ENCODE measurements at places on chromosomes 12 and 14.

GRCh38 chr14:35344107-35344807 lies 52.1 kb downstream of the PSMA6 start:
- no peak for DNase-seq

DNA sequence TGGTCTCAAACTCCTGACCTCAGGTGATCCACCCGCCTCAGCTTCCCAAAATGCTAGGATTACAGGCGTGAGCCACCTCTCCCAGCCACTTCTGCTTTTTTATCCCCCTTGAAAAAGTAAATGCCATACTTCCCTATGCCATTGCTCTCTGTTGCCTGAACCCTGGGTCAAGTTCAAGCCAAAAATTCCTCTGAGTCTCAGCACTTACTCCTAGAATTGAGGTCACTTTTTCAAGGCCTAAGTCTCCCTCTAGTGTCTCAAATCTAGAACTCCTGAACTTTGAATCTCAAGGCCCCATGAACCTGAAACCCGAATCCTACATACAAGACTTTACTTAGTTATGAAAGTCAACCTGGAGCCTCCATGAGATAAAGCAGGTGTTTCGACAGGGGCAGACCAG lies 1.4 kb upstream of the APOBEC1 start:
- no peak for DNase-seq

- no peak for DNase-seq
Observed at GRCh38 chr14:22648506-22648905, 4.4 kb upstream of the OR6J1 start.

DNA sequence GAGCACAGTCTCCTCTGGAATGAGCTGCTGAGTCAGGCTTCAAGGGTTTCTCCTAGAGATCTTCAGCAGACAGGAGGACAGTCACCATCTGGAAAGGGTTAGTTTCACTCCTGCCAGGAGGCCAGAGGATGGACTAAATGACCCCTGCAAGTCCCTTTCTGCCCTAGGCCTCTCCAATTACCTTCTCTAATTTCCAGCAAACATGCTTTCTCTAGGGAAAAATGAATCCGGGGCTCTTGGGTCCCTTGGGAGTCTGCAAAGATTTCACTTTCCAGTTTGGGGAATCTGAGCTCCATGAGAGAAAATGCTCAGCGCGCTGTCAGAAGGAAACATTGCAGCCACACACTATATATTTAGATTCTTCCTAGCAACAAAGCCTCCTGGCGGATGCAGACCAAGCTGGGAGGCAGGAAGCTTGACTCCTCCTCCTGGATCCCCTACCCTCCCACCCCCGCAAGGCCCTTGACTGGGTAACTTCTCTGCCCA lies 184.4 kb upstream of the CCND2 start:
- DNase-seq = no peak

GRCh38 chr12:109178532-109178931 lies 62.1 kb downstream of the ACACB start:
- no peak for DNase-seq

DNA sequence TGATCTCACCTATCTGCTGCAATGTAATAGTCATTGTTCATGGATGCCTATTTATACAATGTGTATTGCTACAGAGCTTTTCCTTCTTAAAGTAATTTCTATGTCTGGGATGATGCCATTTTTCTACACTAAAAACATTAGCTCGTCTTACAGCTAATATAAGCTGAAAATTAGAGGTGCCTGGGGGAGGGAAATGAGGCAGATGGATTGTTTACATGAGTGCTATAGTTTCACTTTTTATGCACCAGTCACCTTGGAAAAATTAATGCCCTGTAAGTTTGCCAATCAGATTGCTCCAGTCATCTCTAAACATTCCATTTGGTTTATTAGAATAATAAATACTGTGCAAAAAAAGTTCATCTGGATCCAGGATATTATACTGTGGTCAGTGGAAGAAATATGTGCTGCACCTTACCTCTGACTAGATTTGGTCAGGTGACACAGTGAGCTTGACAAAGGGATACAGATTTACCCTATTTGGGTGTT lies 436.2 kb downstream of the RAD51B start:
- no peak for DNase-seq

DNA sequence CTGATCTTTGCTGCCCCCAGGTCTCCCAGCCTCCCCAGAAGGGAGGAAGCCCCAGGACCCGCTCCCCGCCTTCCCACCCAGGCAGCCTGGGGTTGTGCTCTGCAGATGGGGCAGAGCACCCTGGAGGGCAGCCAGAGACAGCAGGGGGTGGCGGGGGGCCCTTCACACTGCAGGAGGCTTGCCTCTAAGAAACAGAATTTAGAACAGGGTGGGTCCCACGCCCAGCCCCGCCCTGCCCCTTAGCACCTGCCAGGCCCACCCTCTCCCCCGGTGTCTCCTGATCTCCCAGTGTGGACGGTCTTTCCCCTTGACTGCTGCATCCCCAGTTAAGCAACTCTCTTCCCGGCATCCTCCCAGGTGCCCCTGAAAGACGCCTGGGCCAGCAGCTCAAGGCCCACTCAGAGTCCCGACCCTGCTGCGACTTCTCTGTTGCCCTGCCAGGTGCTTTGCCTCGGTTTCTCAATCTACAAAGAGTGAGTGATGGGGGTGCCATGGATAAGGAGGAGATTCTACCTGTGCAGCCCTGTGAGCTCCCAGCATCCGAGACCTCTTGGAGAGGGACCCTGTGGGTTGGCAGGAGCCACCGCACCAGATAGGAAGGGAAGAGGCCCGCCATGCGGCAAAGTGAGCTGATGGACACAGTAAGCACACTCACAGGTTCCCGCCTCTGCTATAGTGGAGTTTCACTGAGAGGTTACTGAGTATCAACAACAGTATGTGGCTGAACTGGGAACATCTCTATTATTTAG lies 327.1 kb upstream of the FKBP4 start:
- DNase-seq = no peak

DNA sequence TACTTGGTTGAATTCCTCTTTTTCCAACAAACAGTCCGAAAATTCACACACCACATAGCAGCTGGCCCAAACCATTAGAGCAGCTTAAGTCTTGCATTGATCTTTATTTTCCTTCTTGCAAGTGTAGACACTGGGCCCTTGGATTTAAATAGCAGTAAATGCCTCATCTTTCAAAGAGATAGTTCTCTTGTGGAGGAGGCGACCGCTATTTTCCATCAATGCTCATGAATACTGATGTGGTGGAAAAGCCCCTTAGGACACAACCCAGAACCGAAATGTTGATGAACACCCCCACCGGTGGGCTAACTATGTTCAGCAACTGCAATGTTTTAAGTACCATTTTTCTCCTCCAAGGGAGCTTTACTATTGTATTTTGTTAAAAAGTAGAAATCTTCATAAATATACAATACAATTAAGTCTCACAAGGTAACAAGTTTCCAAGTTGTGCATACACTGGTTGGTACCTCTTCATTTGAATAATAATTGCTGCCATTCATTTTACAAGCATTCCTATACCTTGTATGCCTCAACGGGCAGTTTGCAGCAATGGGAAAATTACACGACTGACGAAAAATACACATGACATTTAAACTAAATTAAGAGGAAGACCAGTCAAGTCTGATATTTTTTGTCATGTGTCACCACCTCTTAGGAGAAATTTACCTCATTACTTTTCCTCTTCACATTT lies 18.0 kb downstream of the NIN start:
- DNase-seq = no peak

GRCh38 chr14:50978529-50978871 lies 34.2 kb upstream of the PYGL start:
- no peak for DNase-seq

- DNase-seq = no peak
Observed at GRCh38 chr14:90850487-90850886, 34.3 kb upstream of the TTC7B start.

- no peak for DNase-seq
Observed at GRCh38 chr12:119624966-119625365, 31.4 kb downstream of the TMEM233 start.

GRCh38 chr14:63405715-63406114 lies 87.0 kb upstream of the GPHB5 start:
- no peak for DNase-seq

- DNase-seq = peak; percentile 28
Observed at GRCh38 chr12:48788854-48789775, at the start of gene ADCY6. Gene ADCY6, minus strand, starts transcription at chr12:48789089. Its CDS starts 5,655 bp downstream, at chr12:48783434.

GRCh38 chr14:33569821-33570687 lies 380.8 kb downstream of the EGLN3 start:
- no peak for DNase-seq

- DNase-seq = no peak
Observed at GRCh38 chr14:99740411-99740810, 52.8 kb upstream of the EML1 start.

- DNase-seq = no peak
Observed at GRCh38 chr12:3905664-3906063, 32.5 kb upstream of the PARP11 start.

- DNase-seq = no peak
Observed at GRCh38 chr12:55844961-55845360, 2.2 kb upstream of the MMP19 start.

- no peak for DNase-seq
Observed at GRCh38 chr12:131753005-131753404, 42.1 kb downstream of the SFSWAP start.

DNA sequence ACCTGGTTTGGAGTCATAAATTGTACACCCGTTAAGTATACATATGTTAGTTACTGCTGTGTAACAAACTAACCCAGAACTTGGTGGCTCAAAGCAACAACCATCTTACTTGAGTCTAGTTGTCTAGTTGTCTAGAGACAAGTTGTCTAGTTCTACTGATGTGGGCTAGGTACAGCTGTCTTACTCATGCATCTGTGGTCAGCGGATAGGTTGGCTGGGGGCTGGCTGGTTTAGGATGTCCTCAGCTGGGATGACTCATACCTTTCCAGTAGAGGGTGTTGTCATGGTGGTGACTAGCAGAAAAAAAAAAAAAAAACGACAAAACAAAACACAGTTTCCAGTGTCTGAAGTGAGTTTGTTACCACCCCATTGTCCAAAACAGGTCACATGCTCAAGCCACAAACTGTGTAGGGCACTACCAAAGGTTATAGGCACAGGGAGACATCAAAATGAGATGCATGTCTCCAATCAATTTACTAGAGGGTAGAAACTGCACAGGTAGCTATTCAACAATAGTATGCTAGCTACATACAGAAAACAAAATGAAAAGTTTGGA lies 680.3 kb downstream of the MED13L start:
- DNase-seq = no peak

GRCh38 chr14:100617410-100618317 lies 30.4 kb upstream of the BEGAIN start:
- no peak for DNase-seq

DNA sequence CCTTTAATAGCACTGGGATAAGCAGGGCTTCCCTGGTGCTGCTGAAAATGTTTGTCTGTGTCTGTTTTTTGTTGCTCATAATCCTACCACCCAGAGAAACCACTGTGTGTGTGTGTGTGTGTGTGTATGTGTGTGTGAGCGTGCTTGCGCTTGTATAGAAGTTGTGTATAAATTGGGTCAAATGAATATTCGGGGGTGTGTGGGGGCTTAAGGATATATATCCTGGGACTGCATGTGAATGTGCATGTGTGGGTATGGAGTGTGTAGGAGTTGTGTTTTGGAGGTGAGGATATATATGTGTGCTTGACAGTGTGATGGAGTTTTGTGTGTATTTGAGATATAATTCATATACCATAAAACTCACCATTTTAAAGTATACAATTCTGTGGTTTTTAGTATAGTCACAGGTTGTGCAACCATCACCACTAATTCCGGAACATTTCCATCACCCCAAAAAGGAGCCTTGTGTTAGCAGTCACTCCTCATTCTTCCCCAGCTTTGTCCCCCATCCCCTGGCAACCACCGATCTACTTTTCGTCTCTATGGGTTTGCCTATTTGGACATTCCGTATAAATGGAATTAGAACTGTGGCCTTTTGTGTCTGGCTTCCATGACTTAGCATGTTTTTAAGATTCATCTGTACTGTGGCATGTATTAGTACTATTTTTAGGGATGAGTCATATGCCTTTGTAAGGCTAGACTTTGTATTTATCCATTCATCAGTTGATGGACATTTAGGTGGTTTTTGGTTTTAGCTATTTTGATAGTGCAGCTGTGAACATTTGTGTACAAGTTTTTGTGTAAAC lies 25.6 kb downstream of the TCTN1 start:
- DNase-seq = no peak

DNA sequence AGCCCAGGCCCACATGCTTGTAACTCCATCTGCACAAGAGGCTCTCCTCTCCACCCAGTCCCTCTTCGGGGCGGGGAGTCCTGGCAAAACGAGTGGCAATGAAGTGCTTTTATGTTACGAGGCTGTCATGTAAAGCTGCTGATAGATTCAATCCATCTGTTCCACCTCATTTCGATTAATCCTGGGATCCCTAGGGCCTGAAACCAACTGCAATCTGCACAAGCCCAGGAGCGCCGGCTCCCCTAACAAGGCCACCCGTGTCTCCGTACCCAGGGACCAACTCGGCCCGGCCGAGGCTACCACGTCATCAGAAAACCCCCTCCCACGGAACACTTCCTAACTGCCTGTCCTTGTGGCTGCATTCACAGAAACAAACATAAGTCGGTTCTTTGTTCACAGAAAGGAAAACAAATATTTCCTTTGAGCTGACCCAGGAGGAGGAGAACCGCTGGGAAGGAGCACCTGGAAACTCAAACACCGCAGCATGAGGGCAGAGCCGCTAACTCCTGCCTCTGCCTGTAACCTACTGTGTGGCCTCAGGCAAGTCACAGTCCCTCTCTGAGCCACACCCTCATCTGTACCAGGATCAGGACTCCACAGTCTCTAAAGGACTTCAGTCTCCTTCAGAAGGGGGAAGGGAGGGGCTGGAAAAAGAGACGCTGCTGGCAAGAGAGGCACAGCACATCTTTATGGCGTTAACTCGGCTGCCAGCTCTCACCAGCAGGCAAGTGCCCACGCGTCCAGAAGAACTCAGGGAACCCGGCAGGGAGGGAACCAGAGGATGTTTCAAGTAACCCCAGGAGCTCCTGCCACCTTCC lies 47.8 kb downstream of the CCDC88C start:
- DNase-seq = no peak

DNA sequence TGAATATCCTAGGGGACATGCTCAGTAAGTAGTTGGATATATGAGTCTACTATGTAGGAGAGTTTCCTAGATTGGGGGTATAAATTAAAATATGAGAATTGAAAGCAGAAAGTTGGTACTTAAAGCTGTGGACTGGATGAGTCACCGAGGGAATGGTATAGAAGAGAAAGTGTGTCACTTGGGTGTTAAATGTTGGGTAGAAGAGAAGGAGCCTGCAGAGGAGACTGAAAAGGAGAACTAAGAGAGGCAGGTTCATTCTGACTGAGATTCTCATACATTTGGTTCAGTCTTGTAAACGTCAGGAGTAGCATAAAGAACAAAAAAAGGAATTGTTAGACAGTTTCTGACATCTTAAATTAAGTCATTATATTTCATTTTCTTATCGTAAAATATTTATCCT lies 19.9 kb downstream of the LRRC9 start:
- no peak for DNase-seq

GRCh38 chr14:58797010-58797429 lies 159.3 kb downstream of the DACT1 start:
- DNase-seq = no peak

GRCh38 chr14:29897181-29897580 lies 30.5 kb downstream of the PRKD1 start:
- DNase-seq = no peak

GRCh38 chr12:52546126-52546525 lies 6.8 kb downstream of the KRT71 start:
- no peak for DNase-seq
